T1000 (cell line): ENCODE measurements at places on chromosomes 2 and 18.

GRCh38 chr2:238493880-238494572 lies 67.3 kb downstream of the ASB1 start:
- DNase-seq, result no peak

GRCh38 chr2:27889774-27890145 lies 427 bp downstream of the RBKS start:
- DNase-seq, result no peak

- no peak for DNase-seq
These were observed 28.1 kb downstream of the PTPN2 start for GRCh38 chr18:12855916-12856315.

DNA sequence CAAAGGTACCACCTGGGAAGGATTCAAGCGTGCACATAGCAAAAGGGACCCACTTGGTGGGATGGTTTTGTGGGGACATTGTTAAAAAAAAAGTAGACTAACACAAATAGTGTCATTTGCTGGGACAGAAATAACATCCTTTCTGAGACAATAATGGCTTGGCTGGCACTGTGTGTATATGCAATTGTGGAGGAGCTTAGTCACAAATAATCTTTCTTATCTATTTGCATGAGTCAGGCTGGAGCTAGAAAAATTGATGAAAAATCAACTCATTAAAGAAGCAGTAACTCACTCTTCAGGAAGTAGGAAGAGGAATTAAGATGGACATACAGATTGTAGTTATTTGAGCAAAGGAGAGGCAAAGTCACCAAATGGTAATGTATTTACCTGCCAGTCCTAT lies 29.5 kb upstream of the ITGB6 start:
- no peak for DNase-seq

- DNase-seq, result peak; percentile 8
These were observed 164.8 kb downstream of the WDR7 start for GRCh38 chr18:56815926-56816325.

DNA sequence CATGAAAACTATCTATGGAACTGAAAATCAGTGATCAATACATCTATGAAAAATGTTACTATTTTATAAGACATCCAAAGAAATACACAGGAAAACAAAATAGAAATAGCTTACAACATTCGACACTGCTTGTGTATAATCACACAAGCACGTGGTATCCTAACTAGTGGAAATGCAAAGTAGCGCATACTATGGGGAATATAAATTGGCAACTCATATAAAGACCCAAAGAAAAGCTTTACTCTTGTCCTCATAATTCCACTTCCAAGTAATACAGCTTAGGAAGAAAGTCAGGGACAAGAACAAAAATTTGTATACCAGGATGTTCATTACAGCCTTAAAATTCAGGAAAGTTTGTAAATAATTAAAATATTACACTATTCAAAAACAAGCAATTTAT lies 384.6 kb downstream of the NRXN1 start:
- DNase-seq, result no peak

- DNase-seq, result no peak
These were observed 226.1 kb downstream of the DSEL start for GRCh38 chr18:67290421-67290820.

GRCh38 chr2:192499476-192499875 lies 304.7 kb upstream of the TMEFF2 start:
- DNase-seq, result no peak

DNA sequence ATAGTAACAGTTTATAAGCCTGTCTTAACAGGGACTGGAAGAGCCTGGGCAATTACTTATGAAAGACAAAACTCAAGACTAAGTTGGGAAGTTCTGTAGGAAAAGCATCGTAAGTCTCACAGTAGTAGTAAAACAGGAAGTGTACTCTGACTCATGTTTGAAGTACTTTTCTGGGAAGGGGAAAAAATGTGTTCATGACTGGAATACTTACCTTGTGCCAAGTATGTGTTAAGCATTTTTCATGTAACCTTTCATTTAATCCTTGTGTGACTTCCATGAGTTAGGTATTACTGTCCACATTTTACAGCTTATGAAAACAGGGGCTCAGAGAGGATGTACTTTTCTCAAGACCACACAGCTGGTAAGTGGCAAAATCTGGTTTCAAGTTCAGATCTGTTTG lies 13.7 kb upstream of the SKOR2 start:
- no peak for DNase-seq

DNA sequence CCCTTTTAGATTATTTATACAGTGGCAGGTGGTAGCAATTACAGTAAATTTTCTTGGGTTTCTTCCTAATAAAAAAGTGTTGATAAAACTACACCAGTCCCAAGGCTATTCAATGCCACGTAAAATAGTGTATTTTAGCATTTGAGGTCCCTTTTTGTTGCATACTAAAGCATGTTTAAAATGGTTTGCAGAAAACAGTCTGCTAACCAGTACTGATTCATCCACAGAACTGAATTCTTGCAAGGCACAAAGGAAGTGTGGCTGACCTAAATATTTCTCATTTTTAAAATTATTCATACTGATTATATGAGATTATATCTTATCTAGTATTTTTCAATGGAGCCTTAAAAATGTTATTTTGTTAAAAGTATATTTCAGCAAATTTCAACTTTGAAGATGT lies 98.1 kb downstream of the SMAD2 start:
- no peak for DNase-seq

GRCh38 chr18:37516361-37516853 lies 49.2 kb downstream of the CELF4 start:
- no peak for DNase-seq

DNA sequence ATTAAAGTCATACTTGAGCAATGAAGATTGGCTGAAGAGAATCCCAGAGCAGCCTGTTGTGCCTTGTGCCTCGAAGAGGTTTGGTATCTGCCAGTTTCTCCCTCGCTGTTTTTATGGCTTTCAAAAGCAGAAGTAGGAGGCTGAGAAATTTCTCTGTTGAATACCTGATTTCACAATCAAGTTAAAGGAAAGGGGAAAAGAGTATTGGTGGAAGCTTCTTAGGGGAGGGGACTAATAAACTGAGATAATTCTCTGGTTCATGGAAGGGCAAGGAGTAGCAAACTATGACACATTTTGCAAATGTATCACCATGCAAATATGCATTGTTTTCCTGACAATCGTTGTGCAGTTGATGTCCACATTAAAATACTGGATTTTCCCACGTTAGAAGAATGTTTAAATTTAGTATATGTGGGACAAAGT lies at the start of gene IL1B:
Gene IL1B, minus strand, starts transcription at position 85 of the 423 bp plus-strand sequence. CDS start 550 bp downstream, outside the sequence.
- no peak for DNase-seq

- no peak for DNase-seq
These were observed 343.6 kb upstream of the SYT4 start for GRCh38 chr18:43620936-43621335.

GRCh38 chr2:26770986-26771586 lies 7.0 kb downstream of the SLC35F6 start:
- peak; percentile 58 for DNase-seq

- DNase-seq, result no peak
These were observed 159.2 kb upstream of the ALKAL2 start for GRCh38 chr2:446963-447530.

- DNase-seq, result no peak
These were observed 145.8 kb downstream of the TRIB2 start for GRCh38 chr2:12862541-12862940.

- DNase-seq, result no peak
These were observed 71.9 kb upstream of the KLHL29 start for GRCh38 chr2:23312996-23313606.

DNA sequence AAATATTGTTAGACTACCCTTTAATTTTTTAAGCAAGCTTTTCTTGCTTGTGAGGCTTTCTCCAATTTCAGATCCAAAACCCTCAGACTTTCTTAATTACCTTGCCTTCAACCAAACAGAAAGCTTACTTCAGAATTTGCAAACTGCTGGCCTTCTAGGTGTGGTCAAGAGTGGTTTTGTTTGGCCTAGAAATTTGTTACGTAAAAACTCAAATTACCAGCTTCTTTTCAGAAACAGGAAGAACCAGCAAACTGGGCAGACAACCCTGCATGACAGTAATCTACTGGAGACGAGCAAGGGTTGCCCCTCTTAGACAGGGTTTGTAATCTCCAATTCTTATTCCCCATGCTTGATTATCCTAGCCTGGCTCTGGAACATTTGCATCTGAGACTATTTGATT lies 27.1 kb downstream of the SRBD1 start:
- DNase-seq, result no peak

DNA sequence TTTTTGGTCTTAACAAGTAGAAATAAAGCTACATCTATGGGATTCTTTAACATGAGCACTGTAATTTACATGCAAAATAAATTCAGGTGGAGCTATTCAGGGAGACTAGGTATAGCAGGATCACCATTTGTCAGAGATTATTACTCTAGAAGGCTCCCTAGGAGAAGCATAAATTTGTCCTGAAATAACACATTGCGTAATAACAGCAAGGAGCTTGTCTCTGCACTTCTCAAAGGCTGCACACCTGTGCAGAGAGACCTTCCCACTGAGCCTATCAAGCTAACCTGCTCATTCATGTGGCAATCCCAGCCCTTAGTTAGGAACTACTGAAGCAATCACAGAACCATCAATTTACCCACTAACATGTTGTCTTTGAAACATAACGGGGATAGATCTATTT lies 437.4 kb upstream of the MC4R start:
- DNase-seq, result no peak

- DNase-seq, result no peak
These were observed 230.7 kb downstream of the AFF3 start for GRCh38 chr2:99911736-99912135.

DNA sequence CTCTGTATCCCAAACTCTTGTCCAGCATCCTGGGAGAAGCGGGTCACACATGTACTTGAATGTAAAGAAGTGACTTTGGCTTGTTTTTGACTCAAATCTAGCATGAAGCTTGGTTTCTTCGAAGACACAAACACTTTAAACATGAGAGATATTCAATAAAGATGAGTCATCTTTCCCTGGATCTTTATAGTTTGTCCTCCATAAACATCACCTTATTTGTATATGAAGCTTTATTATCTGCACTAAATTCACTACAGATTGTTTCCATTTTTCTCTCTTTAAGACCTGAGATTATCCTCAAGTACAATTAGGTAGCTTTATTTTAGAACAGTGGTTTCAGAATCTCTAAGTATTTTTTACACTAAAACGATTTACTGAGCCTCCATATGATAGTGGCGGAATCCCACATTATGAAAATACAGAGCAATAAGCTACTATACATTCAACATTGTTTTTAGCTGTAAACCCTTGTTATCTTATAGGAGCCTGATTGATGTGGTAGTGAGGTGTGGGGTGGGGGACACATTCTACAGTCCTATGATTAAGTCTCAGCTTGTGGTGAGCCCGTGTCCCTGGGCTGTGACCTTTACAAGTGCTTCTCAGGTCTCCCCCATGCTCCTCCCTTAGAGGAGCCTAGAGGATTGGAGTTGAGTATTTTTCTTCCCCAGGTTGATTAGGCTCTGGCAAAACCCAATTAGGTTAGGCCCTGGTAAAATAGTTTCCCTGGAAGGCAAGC lies 79.6 kb upstream of the RAPGEF4 start:
- no peak for DNase-seq
